ENCODE measurements at places on chromosomes 13 and 19.
A peak's percentile ranks its signal among the peaks of the same experiment; 100 is the strongest.

GRCh38 chr19:48010932-48011758 lies 16.7 kb downstream of the ELSPBP1 start:
- H3K4me1 ChIP-seq, result no peaks in the 10 kb centered on the region
- no peak overlapping the region for H3K4me3 ChIP-seq
- H3K36me3 ChIP-seq, result no peaks in the 10 kb centered on the region
- no peak for DNase-seq
- H3K27me3 ChIP-seq, result peaks cover 22% of the 10 kb centered on the region
- H3K27ac ChIP-seq, result no peak overlapping the region

GRCh38 chr13:58978331-58978730 lies 1185.4 kb downstream of the DIAPH3 start:
- H3K36me3 ChIP-seq, result peaks cover 2% of the 10 kb centered on the region
- no peak for DNase-seq
- H3K4me3 ChIP-seq, result no peak overlapping the region
- H3K27ac ChIP-seq, result no peak overlapping the region

DNA sequence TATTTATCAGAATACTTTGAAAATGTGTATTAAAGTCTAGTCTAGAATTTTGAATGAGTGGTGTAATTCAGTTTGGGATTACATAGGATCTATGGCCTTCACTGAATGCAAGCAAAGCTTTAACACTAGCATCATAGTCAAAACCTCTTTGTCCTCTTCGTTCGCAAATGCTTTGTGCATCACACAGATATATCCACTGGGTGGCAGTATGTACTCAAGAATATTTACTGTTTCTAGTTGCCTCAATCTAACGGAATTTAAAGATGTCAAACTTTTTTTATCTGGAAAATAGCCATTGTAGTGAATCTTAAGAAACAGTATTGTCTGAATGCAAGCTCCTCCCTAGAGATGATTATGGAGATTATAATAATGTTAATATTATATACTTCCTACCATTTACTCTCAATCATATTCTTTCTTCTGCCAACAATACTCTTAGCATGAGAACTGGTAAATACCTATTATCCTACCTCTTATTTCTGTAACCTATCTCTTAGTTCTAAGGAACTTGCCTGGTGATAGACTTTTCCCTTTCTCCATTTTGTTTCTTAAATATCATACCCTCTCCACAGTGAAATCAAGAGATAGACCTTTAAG lies 25.8 kb downstream of the LACC1 start:
- peaks cover 5% of the 10 kb centered on the region for H3K27me3 ChIP-seq
- peak; percentile 24 for DNase-seq
- no peaks in the 10 kb centered on the region for H3K36me3 ChIP-seq
- peaks cover 19% of the 10 kb centered on the region for H3K4me1 ChIP-seq
- no peak overlapping the region for H3K27ac ChIP-seq

DNA sequence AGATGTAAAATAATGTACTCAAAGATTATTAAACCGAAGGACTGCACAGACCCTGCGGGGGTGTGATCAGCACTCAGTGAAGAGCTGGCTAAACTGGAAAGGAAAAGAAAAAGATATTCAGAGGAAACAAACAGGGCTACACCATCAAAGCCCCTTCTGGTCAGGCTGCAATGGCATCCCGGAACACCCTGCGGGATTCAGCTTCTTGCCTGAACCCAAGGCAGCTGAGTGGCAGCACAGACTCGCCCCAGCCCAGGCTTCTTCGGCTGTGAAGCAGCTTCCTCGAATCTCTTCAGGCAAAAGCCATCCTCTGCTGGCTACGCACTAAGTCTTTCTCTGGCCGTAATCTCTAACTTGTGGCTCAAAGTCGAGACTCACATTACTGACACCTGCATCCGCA lies 220.9 kb downstream of the TEX29 start:
- H3K36me3 ChIP-seq, result no peaks in the 10 kb centered on the region
- H3K4me3 ChIP-seq, result no peak overlapping the region
- H3K27me3 ChIP-seq, result peaks cover 50% of the 10 kb centered on the region
- no peak overlapping the region for H3K27ac ChIP-seq
- H3K4me1 ChIP-seq, result no peaks in the 10 kb centered on the region

- no peaks in the 10 kb centered on the region for H3K36me3 ChIP-seq
- peaks cover 30% of the 10 kb centered on the region for H3K4me1 ChIP-seq
- peaks cover 9% of the 10 kb centered on the region for H3K27me3 ChIP-seq
- DNase-seq, result no peak
- peak overlapping the region; percentile 39 for H3K27ac ChIP-seq
Observed at GRCh38 chr19:46791944-46792343, 3.5 kb upstream of the SLC1A5 start.

GRCh38 chr13:73372666-73373627 lies 314.1 kb downstream of the KLF5 start:
- no peak overlapping the region for H3K27ac ChIP-seq
- DNase-seq, result no peak
- peaks cover 3% of the 10 kb centered on the region for H3K27me3 ChIP-seq
- H3K4me3 ChIP-seq, result no peak overlapping the region
- H3K36me3 ChIP-seq, result no peaks in the 10 kb centered on the region
- H3K4me1 ChIP-seq, result no peaks in the 10 kb centered on the region

GRCh38 chr13:65889368-65889767 lies 1340.8 kb downstream of the PCDH9 start:
- no peak overlapping the region for H3K27ac ChIP-seq
- no peak for DNase-seq
- H3K27me3 ChIP-seq, result no peaks in the 10 kb centered on the region
- H3K4me1 ChIP-seq, result no peaks in the 10 kb centered on the region
- H3K36me3 ChIP-seq, result no peaks in the 10 kb centered on the region
- no peak overlapping the region for H3K4me3 ChIP-seq

GRCh38 chr13:77388944-77389624 lies 62.2 kb upstream of the MYCBP2 start:
- no peaks in the 10 kb centered on the region for H3K4me1 ChIP-seq
- no peak for DNase-seq
- H3K27me3 ChIP-seq, result peaks cover 7% of the 10 kb centered on the region
- H3K36me3 ChIP-seq, result no peaks in the 10 kb centered on the region
- H3K27ac ChIP-seq, result no peak overlapping the region

DNA sequence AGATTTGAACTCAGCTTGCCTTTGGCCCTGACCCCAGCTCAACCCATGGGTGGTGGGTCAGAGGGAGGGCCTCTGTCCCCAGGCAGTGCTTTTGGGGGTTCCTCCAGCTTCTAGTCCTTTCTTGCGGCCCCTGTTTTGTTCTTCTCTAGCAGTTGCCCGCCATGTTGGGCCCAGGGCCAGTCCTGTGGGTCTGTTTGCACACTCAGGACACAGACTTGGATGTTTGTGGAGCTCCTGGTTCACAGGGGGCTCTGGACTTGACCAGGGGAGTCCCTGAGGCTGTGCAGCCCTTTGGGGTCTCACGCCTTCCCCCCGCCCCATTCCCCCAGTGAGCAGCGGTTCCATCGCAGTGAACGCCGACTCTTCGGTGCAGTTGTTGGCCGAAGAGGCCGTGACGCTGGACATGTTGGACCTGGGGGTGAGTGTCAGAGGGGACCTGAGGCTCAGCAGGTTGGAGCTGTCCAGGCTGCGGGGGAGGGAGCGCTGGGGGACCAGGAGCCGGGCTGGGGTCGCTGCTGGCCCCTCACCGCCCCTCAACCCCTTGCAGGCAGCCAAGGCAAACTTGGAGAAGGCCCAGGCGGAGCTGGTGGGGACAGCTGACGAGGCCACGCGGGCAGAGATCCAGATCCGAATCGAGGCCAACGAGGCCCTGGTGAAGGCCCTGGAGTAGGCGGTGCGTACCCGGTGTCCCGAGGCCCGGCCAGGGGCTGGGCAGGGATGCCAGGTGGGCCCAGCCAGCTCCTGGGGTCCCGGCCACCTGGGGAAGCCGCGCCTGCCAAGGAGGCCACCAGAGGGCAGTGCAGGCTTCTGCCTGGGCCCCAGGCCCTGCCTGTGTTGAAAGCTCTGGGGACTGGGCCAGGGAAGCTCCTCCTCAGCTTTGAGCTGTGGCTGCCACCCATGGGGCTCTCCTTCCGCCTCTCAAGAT lies 2.5 kb downstream of the ATP5F1D start:
- H3K27me3 ChIP-seq, result no peaks in the 10 kb centered on the region
- H3K4me3 ChIP-seq, result peak overlapping the region; percentile 60
- no peaks in the 10 kb centered on the region for H3K36me3 ChIP-seq
- H3K4me1 ChIP-seq, result peaks cover 30% of the 10 kb centered on the region

DNA sequence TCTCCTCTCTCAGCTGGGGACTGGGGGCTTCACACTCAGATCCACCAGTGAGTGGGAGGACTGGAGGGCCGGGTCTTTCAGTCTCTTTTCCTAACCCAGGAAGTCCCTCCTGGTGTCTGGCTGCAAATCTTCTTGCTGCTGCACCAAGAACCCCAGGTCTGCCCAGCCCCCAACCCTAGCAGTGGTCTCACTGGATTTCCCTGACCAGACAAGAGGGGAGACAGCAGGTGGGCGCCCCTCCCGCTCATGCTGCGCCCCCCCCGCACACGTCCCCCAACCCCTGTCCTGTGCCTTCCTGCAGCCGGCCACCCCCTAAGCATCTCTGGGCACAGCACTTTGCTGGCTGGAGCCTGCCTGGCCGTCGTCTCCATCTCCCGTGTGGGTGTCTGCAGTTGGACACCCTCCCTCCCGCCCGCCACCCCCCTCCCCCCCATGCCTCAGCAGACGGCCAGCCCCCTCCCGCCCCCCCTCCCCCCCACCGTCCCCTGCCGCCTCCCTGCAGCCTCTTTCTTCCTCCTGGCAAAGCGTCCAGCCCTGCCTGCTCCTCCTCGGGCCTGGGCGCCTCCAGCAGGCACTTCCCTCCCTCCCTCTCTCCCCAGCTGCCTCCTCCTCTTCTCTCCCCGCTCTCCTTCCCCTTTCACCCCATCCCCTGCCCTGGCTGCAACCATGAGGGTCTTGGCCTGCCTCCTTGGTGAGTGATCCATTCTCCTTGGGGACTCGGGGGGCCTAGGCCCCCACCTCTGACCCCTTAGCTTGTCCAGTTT lies at the start of gene SSC5D:
SSC5D (plus strand) TSS at position 513 of the 764 bp plus-strand sequence; CDS start at position 667, 154 bp downstream.
- no peaks in the 10 kb centered on the region for H3K36me3 ChIP-seq
- peaks cover 42% of the 10 kb centered on the region for H3K4me1 ChIP-seq
- DNase-seq, result no peak
- peak within 1 kb of the TSS; percentile 98 for H3K27ac ChIP-seq
- H3K27me3 ChIP-seq, result peaks cover 7% of the 10 kb centered on the region

- H3K36me3 ChIP-seq, result no peaks in the 10 kb centered on the region
- DNase-seq, result peak; percentile 31
- peaks cover 23% of the 10 kb centered on the region for H3K4me1 ChIP-seq
- H3K4me3 ChIP-seq, result no peak overlapping the region
- no peak overlapping the region for H3K27ac ChIP-seq
Observed at GRCh38 chr13:22848539-22849052, 332.2 kb upstream of the SGCG start.

DNA sequence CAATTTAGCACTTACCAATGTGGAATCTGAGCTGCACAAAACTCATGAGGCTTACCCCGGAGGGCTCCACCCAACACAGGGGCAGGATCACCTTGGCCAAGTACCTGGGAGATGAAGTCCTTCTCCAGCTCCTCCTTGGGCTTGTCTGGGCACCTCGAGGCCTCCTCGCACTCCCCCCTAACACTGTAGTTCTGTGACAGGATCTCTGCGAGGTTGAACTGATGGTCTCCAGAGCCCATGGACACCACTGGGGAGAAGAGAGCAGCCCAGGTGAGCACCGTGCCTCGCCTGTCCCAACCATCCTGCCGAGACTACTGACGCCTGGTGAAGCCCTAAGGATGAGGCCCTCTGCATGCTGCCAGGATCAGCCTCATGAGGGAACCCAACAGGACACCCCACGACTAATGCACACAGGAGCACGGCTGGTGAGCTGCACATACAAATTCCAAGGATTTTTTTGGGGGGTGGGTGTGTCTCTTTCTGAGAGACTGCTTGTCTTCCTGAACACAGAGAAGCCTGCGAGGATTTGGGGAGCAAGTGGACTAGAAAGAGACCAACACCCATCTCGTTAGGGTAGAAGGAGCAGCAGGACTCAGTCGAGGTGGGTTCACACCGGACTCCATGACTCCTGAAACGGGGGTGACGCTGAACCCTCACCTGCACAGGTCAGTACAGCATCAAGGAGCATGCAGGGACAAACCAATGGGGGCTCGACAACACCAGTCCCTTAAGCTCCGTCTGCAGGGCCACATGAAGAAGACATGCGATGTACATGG lies 10.1 kb downstream of the MIER2 start:
- peaks cover 3% of the 10 kb centered on the region for H3K27me3 ChIP-seq
- no peak for DNase-seq
- peaks cover 5% of the 10 kb centered on the region for H3K4me1 ChIP-seq
- H3K4me3 ChIP-seq, result no peak overlapping the region
- H3K27ac ChIP-seq, result no peak overlapping the region
- peaks cover 48% of the 10 kb centered on the region for H3K36me3 ChIP-seq

GRCh38 chr19:35549174-35549788 lies 3.9 kb downstream of the TMEM147 start:
- DNase-seq, result peak; percentile 66
- no peak overlapping the region for H3K27ac ChIP-seq
- H3K27me3 ChIP-seq, result peaks cover 10% of the 10 kb centered on the region
- H3K36me3 ChIP-seq, result peaks cover 4% of the 10 kb centered on the region

Data from nephron progenitor cell (in vitro differentiated cells).